ENCODE measurements at places on chromosomes 7 and 10. TPM values are rescaled to one million over a fixed set of nuclear protein-coding genes. Genes with fewer than 3 reads are reported as not detected.
A peak's percentile ranks its signal among the peaks of the same experiment; 100 is the strongest.

The CFAP70 gene
- total RNA-seq: 2.2 TPM

The SLC26A5 gene
- total RNA-seq: 0.34 TPM

The RASA4 gene
- 51.2 TPM for total RNA-seq

The INMT gene
- 67.5 TPM for total RNA-seq

The HOXA2 gene
- total RNA-seq: 9.0 TPM

The LSM8 gene
- 22.6 TPM for total RNA-seq

The CCL24 gene
- 0.45 TPM for total RNA-seq

The MMP21 gene
- total RNA-seq: 0.11 TPM

DNA sequence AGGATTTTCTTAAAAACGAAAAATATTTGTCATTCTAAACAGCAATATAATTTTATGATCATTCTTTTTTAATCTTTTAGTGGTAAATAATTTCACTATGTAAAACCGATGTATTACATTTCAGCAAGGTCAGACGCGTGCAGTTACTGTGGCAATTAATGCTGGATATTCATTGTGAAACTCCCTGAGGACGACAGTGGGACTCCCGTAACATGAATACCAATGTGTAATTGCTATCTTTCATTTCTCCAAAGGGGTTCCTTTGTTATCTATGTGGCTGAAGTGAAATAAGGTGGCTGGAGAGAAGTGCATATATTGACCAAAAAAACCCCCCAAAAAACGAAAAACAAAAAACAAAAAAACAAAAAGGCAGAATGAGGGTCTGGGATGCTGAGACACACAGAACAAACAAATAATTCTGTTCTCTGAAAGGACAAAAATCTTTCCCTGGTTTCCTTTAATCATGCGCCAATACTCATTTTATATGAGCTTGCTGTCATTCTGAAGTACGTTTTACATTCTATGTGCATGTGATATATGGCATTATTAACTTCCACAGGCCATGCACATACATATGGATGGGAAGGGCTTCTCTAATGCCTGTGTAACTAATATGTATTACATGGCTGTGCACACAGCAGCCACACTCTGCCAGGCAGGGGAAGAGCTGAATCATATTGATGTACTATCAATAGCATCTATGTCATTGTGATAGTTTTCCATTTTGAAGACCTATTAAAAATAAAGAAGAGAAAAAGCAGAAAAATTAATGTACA, 161.4 kb downstream of the RAPGEF5 start:
- no peak for DNase-seq

DNA sequence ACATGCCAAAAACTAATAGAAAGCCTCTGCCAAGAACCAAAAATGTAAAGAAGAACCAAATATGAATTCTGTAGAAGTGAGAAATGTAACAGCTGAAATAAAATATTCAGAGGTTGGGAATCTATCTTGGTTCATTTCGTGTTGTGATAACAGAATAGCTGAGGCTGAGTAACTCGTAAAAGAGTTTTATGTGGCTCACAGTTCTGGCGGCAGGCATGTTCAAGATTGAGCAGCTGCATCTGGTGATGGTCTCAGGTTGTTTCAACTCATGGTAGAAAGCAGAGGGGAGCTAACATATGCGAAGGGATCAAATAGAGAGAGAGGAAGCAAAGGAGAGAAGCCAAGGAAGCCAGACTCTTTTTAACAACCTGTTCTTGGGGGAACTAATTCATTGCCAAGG, 717.2 kb downstream of the TNS3 start:
- no peak for DNase-seq

DNA sequence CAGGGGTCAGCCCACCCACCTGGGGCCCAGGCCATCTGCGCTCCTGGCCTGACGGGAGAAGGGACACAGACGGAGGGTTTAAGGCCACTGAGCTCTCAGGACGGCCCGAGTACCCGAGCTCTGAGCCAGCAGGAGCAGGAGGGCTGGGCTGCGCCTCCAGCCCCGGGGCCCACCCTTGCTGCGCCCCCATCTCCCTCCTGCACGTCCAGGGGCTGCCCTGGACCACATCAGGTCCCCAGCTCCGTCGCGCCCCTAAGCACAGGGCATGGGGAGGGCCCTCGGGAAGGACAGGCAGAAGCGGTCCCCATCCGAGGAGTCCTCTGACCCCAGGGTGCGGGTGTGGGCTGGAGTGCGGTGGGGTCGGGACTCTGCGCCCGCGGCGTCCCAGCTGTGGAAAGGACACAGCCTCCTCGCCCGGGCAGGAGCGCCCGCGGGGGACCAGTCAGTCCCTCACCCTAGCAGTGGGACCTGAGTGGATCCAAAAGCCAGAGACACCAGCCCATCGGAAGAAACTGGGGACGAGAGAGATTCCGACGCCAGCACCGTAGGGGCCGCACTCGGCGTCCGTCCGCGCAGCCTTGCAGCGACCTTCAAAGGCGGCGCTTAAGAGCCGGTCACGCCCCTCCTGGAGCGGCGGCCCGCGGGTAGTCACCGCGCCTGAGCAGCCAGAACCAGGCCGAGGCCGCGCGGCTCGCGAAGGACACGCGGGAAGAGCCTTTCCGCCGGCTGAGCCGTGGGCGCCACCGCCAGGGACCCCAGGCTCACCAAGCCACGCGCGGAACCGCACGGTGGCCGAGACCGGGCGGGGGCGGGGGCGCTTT, 15.9 kb downstream of the CAMK2B start:
- peak; percentile 71 for DNase-seq

- no peak for DNase-seq
These were observed 119.6 kb downstream of the EMX2 start for GRCh38 chr10:117662126-117662525.

DNA sequence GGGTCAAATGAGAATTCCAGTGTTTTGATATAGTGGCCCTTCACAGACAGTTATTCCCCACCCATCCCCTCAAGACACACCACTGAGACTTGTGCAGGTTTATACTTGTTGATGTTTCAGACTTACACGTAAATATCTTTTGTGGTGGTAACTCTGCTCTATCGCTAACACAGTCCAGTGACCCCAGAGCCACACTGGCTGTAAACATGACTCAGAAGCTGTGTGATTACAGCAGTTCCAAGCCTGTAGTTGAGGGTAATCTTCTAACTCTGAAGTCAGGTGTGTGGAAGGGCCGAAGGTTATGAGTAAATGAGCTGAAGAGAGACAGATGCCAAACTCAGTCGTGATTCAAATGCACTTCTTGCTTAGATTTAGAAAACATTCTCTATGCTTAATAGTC, 19.4 kb downstream of the NOBOX start:
- no peak for DNase-seq

DNA sequence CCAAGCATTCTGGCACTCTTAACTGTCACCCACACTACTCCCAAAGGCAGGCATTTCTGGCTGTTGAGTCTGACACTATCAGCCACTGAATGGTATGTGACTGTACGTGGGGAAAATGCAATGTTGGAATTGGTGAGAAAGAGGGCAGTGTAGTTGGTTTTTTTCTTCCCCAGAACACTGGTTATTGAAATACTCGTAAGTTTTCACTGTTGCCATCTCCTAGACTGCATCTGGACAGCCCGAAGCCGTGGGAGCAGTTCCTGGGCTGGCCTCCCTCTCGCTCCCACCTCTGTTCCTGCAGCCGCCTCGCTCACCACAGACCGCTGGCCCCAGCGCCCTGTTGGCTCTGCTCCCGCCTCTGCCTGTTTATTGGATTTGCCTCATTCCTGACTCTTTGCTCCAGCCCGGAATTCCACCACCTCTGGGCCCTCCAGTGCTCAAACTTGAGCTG, 5.7 kb downstream of the PLCE1 start:
- DNase-seq: peak; percentile 86

DNA sequence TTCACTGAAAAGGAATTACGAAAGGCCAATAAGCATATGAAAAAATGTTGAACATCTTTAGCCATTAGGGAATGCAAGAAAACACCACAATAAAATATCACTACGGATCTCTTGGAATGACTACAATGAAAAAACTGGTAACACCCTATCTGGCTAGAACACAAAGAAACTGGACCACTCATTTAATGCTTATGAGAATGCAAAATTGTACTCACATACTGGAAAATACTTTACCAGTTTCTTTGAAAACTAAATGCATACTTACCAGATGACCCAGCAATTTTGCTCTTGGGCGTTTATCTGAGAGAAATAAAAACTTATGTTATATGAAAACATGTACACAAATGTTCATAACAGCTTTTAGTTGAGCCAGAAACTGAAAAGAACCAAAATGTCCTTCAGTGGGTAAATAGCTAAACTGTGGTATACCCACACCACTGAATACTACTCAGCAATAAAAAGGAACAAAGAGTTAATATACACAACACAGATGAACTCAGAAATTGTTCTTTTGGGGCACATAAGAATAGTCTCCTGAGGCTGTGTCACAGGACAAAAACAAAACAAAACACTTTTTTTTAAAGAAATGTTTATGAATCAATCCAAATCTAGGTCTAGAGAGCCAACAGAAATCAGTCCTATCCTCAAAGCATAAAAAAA, 23.5 kb downstream of the CNOT4 start:
- DNase-seq: no peak

DNA sequence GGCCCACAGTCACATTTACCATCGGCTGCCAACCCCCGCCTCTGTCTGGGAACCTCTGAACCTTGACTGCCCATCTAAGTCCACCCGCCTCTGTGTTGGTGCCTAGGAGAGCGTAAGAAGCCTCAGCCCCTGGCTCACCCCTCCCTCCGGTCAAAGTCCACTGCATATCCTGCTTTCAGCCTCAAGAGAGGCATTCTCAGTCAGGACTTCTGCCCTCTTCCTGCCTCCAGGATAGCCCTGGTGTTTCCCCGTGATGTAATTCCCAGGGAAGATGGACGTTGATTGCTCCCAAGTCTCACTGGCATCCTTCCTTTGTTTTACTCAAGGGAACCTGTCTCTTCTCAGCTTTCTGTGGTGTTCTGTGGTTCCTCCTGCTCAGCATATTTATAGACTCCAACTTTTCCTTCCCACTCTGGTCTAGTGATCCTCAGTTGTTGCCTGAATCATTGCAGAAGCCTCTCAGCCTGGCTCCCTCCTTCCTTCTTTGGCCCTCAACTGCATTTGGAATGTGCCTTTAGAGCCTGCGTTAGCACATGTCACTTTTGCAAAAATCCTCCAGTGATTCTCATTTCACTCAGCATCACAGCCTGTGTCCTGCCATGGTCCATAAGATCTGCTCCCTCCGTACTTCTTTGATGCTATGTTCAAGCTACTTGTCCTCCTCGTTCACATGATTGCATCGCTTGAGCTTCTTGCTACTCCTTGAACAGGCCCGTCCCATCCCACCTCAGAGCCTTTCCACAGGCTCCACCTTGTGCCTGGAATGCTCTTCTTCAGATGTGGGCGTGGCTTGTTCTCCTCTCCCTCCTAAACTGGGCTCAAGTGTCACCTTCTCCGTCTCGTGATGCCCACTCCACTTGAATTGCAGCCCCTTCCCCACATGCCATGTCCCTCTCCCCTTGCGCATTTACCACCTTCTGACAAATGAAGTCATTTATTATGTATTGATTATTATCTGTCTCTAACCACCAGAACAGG, 124.2 kb downstream of the PLPP4 start:
- no peak for DNase-seq

GRCh38 chr10:92574548-92575261, 812 bp upstream of the IDE start:
- DNase-seq: no peak

DNA sequence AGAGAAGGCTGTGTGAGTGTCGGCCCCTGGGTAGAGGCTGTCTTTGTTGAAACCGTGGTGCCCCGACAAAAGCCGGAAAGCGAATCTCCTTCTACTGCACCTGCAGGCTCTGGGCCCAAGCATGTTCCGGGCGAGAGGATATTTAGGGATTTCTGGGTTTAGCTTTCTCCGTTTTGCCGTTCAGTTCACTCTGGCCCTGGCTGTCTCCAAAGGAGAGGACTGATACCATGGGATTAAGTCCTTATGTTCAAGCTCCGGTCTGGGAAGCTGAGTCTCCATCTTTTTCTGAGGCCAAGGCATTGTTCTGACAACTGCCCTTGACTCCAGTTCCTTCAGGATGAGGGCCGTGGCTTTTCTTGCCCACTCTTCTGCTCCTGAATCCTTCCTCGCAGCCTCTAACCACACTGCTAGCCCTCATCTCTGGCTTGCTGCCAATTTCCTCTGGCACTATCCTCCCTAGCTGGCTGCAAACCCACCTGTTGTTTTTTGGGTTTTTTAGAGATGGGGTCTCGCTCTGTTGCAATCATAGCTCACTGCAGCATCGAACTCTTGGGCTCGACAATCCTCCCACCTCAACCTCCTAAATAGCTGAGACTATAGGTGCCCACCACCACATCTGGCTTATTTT, 206.8 kb downstream of the SKIDA1 start:
- DNase-seq: peak; percentile 58

GRCh38 chr7:158830211-158830723, 958 bp upstream of the ESYT2 start:
- no peak for DNase-seq

GRCh38 chr10:24968349-24968748, 15.9 kb upstream of the PRTFDC1 start:
- no peak for DNase-seq

DNA sequence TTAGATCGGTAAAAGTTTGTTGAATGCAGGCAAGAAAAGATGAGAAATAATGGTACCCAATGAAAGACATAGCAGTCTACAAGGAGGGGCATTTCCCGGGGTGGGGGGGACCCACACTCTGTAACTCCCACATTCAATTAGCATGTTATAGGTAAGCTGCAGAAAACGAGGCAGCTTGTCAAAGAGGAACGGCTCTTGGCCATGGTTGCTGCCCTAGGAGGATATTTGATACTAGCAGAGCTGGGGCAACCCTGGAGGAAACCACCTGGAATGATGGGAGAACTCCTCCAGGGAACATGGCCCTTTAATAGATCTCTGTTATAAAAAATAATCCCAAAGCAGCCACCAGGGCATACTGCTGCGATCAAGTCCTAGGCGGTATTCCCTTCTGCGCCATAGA, 98.5 kb downstream of the EGFR start:
- DNase-seq: no peak

GRCh38 chr10:99432047-99432446, 1.6 kb upstream of the GOT1 start:
- DNase-seq: no peak

- no peak for DNase-seq
These were observed 12.2 kb upstream of the FAM53B start for GRCh38 chr10:124756156-124756903.

DNA sequence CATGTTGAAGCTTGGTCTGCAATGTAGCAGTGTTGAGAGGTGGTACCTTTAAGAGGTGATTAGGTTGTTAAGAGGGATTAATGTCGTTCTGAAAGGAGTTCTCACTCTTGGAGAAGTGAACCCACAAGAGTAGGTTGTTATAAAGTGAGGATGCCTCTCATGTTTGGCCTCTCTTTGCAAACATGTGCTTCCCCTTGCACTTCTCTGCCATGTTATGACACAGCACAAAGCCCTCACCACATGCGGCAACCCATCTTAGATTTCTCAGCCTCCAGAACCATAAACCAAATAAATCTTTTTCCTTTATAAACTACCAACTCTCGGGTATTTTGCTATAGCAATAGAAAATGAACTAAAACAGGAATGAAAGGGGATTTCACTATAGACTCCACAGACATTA, 66.3 kb downstream of the KMT2C start:
- no peak for DNase-seq

GRCh38 chr7:95407751-95408150, 11.6 kb upstream of the PON3 start:
- no peak for DNase-seq
